ENCODE measurements at places on chromosomes 2 and 18.
A peak's percentile ranks its signal among the peaks of the same experiment; 100 is the strongest.

DNA sequence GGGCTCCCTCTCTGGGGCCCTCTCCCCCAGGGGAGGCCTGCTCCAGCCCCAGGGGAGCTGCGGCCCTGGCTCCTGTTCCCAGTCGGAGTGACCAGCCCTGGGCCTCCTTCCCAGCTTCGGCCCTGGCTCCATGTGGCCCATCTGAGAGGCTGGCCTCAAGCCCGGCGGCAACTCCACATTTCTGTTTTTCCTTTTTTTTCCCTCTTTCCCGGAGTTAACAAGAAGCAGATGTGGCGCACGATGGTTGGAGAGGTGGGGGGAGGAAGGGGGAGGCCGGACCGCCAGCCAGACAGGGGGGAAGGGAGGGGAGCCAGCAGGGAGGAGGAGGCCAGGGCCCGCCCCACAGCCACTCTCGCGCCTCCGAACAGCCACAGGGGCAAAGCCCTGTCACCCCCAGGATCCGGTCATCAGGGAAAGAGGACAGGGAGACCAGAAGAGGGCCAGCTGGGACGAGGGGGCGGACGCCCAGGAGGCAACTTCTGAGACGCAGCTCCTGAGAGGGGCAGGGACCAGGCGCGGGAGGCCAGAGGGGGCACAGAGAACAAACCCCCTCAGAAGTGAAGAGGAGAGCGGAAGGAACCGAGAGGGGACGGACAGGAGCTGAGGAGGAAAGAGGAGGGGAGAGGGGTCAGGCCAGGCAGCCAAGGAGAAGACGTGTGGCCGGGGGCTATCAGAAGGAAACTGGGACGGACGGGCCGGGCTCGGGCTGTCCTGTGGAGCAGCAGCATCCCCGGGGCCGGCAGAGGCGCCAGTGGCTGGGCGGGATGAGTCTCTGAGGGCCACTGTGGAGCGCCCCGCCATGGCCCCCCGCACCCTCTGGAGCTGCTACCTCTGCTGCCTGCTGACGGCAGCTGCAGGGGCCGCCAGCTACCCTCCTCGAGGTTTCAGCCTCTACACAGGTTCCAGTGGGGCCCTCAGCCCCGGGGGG, at the start of gene EMILIN1:
EMILIN1 (plus strand) TSS at position 349 of the 928 bp plus-strand sequence; CDS start at position 800, 451 bp downstream.
- no peak for DNase-seq

DNA sequence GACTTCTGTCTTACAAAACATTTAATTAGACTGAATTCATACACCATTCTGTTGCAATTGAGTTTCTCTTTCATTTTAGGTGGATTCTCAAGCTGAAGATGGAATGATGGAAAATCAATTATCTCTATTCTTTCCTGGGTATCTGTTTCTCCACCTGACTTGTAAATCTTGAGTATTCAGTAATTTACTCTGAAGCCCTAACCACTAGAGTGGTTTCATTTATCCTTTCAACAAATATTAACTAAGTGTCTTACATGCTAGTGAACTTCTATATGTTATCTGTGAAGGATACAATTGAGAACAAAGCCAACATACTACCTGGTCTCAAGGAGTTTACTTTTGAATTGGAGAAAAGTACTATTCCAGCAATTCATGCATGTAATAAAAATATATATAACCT, 94.1 kb upstream of the ZNF804A start:
- no peak for DNase-seq

DNA sequence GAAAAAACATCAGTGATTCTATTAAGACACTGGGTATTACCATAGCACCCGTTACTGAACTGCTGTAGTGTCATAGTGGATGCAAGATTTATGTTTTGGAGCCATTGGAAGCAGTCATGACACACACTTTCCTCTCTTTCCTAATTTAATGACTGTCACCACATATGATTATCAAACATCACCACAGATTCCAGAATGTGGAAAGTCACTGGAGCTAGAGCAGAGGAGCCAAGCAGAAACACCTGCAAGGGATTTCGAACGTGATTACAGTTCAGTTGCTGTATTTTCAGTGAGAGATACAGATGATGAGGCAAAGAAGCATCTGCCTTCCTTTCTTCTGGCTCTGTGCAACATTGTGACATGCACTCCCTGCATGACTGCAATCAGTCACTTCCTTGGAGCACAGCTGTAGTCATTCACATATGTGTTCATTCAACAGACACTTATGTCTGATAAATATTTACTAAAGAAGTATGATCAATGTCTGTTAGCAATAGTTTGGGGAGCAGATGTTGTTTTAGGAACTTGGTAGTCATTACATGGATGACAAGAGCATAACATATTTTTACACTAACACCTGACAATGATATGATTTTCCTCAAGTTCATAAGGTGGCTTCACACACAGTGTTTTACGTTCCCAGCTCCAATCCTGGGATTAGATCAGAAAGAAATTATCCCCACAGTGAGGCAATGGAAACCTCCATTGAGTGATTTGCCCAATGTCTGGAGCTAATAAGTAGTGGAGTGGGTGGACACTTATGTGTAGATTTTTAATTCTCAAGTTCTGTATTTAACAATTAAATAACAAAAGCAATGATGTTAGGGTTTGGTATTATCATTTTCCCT, 416.6 kb downstream of the PLCL1 start:
- DNase-seq, result no peak

- peak; percentile 41 for DNase-seq
Observed at GRCh38 chr18:74597034-74597661, 522 bp upstream of the ZNF407 start.

- DNase-seq, result no peak
Observed at GRCh38 chr2:130385709-130386108, 29.9 kb downstream of the PTPN18 start.

DNA sequence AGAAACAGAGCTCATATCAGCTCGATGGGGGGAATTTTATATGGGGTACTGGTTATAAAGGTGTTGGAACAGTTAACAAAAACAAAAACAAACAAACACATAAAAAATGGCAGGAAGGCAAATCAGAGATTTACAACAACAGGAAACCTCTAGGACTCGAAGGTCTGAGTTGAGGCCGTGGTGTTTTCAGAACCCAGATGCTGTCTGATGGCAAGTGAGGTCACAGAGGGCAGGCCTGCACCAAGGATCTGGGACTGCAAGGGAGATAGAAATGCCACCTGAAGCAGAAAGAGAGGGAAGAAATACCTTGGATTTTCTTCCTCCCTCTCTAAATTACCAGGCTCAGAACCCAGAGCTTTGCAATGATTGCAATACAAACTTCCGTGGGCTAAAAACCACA, 429.5 kb downstream of the ZNF521 start:
- DNase-seq, result no peak

DNA sequence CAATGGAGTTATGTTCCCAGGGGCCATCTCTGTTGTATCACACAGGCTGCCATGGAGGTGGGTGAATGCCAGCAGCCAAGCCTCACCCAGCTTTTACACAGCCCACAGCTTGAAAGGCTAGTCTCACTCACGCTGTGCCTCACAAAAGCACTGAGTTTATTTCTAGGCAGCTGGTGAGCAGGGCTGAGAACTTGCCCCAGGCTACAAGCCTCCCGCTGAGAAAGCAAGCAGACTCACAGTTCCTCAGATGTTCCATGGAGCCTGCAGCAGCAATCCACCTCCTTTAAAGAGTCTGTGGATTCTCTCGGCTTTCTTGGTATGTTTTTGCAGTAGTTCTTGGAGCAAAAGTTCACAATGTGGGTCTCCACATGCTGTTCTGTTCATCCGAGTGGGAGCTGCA, 40.9 kb upstream of the ALKAL2 start:
- no peak for DNase-seq

GRCh38 chr2:150530168-150530567, 42.7 kb upstream of the RND3 start:
- DNase-seq, result no peak

DNA sequence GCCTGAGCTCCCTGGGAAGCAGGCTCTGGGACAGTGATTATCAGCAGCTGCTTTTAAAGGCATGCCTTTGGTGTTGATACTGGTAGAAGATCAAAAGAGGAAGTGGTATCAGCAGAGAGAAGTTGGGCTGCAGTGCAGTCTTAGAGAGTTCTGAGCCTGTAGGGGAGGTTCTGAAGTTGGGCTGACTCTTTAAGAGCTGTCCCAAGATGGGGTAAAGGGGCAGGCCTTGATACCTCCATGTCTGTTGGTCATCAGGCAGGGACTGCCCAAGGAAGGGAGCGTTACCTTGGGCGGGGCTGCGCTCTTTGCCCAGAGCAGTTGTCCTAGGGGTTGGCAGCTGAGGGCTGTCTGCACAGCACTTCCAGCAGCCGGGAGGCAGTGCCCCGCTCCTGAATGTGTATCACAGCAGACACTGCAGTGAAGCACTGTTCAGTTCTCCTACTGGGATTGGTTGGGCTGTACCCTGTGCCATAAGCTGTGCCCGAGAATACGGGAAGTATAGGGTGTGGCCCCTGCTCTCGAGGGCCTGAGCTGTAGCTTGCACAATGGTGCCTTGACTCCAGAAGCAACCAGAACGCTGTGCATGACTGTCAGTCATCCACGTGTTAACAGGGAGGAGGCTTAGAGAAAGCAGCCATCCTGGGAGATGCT, 177.0 kb downstream of the CTIF start:
- no peak for DNase-seq

DNA sequence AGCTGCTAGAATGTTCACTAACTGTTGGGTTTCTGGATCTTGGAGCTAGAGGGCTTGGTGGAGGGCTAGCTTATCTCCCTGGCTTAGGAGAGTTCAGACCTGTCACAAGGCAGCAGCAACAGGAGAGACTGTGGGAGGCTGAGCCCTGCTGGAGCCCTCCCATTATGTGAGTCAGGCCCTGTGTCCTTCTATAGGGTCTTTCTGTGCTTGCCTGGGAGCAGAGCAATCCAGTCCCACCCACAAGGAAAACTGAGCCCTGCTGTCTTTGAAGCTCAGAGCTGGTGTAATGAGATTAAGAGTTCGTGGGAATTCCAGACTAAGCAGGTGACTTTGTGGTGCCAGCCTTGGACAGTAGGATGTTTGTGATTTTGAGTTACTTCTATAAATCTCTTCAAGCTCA, 249.0 kb downstream of the TTC32 start:
- DNase-seq, result no peak

DNA sequence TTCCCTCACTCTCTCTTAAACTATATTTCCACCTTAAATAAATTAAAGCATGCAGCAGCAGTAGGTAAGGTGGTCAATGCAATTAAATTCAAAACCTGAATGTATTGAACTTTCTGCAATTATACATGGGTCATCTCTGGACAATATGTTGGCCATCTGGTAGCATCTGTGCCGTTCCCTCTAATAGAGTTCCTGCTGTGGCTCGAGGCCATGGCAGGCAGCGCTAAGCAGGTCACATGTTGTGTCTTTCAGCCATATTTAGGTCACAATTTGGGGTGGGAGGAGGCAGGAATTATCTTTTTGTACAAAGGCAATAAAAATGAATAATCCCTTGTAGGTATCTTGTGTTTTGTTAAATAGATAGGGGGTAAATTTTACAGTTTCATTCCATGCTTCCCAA, 676.2 kb downstream of the ZEB2 start:
- DNase-seq, result no peak

DNA sequence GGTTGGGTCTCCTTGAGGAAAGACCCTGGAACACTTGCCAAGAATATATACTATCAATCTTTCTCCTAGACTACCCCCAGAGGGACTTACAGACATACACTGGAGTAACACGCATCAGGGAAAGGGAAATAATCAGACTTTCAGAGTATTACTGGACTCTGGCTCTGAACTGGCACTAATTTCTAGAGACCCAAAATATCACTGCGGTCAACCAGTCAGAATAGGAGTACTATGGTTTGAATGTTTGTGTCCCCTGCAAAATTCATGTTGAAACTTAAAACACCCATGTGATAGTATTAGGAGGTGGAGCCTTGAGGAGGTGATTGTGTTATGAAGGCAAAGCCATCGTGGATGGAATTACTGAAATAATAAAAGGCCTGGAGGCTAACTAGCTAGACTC, 323.7 kb downstream of the EN1 start:
- no peak for DNase-seq
